ENCODE measurements at places on chromosomes 7 and 10.

DNA sequence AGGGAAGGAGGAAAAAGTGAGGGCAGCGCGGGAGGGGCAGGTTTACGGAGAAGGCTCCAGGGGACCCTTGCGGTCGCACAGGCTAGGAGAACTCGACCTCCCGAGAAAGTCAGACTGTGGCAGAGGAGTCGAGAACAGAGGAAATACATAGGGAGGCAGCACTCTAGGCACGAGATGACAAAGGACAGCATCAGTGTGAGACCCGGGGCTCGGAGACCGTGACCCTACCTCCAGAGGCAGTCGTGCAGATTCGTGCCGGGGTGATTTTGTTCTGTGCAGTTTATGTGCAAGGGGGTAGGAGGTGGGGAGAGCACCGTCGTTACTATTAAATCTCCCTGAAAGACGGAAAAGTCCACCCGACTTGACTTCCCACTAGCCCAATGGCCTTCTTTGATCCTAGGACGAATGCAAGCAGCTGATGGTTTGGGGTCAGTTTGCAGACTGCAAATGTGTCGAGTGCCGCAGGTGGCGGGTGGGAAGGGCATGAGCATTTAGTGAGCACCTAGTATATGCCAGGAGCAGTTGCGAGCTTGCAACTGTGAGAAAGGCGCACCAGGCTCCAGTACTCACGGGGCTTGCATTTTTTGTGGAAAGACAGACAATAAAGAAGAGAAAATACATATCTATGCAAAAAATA is 674 bp upstream of the OSBPL3 start:
- DNase-seq: no peak

DNA sequence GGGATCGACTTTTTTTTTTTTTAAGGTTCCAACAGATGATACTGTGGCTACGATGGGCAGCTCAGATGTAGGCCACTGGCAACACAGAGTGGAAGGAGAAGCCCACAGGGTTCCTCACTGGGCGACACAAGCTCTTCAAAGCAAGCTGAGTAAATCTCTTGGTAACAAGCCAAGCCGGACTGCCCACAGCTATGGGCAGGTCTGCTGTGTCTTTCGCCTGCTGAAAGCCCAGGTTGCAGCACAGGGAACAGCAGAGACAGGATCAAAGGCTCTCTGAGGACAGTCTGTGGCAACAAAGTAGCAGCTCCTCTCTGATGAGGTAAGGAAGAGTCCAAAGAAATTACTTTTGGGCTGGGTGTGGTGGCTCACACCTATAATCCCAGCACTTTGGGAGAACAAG is 83.6 kb downstream of the KCNMA1 start:
- no peak for DNase-seq

DNA sequence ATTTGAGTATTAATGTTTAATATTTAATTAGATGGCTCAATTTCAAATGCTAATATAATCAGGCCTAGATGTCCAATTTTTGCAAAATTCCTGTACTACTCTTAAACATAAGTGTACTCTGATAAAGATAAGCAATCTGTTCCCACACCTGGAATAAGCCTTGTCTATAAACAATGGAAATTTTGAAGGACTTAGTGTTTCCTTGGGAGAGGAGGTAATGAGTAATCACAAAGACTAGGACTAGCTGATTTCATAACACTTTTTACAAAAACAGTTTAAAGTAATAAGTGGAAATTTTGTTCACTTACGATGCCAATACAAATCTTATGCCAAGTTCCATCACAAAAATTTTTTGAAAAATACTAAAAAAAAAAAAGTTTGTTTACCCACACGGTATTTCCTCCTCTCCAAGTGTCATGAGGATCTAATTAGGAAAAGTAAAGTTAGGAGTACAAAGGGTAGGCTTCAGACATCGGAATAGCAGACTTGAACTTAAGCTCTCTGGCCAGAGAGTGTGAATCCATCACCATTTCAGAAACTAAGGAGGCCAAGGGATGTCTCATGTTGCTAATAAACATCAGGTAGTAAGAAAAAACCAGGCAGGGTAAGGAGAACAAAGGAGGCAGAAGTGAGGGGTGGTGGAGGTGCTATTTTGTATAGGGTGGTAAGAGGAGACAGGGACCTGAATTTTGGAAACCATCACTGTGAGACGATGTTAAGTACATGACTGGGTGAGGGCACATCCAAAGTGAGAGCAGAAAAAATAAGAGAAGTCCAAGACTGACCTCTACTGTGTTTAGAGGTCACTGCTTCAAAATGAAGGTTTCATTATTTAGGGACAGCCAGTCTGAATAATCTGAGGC is 61.3 kb downstream of the RAPGEF5 start:
- no peak for DNase-seq

DNA sequence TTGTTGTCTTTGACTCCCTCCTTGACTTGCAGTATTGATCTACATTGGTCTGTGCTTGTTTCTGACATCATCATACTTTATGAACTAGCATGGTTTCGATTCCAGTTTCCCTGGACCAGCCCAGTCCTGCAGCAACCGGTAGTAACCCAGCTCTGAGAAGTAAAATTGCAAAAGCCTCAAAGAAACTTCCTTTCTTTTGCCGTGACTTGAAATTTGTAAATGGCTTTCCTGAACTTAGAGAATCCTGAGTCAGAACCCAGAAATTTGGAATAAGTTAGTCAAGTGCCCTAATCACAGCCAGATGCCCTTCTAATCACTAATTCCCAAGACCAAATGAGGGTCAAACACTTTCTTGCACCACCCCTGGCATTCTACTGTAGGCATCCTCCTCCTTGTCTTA is 15.0 kb downstream of the TAS2R60 start:
- DNase-seq: no peak

DNA sequence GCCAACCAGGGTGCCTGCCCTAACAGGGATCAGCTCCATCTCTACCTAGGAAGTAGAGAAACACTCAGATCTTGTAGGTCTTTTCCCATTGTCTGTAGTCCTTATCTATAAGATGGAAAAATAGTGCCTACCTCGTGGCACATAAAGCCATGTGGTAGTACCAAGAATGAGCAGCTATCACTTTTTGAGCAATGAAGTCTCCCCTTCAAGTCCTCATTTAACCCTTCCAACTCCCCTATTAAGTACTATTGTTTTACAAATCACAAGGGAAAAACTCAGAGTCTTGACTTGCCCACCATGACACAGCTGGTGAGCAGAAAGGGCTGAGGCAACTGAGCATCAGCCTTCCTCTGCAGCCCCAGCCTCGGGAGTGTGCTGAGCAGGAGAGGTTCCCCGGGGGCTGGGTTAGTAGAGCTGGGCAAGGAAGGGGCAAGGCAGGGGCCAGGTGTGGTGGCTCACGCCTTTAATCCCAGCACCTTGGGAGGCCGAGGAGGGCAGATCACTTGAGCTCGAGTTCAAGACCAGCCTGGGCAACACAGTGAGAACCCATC is 3.3 kb downstream of the FRAT2 start:
- no peak for DNase-seq

DNA sequence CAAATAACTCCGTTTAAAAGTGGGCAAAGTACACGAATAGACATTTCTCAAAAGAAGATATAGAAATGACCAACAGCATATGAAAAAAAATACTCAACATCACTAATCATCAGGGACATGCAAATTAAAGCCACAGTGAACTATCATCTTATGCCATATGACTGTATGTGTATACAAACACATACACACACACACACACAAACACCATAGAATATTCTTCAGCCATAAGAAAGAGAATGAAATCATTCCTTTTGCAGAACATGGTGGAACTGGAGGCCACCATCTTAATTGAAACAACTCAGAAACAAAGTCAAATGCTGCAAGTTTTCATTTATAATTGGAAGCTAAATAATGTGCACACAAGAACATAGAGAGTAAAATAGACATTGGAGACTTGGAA is 1019.4 kb downstream of the KCNMA1 start:
- DNase-seq: no peak

DNA sequence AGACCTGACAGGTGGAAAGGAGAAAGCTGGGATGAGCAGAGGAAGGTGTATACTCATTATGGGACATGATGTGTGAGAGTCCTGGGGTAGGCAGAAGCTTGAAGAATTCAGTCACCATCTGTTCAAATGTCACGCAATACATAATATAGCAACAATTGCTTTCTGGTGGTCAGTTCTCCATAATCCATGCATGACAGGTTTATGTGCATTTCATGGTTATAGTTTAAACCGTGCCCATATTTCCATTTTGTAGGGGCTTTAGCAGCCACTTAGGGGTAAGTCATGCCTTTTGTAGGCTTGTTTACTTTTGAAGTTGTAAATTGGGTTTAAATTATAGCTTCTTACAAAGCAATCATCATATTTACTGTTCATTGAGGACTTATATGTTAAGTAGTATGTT is 158.8 kb downstream of the NXPH1 start:
- DNase-seq: no peak

DNA sequence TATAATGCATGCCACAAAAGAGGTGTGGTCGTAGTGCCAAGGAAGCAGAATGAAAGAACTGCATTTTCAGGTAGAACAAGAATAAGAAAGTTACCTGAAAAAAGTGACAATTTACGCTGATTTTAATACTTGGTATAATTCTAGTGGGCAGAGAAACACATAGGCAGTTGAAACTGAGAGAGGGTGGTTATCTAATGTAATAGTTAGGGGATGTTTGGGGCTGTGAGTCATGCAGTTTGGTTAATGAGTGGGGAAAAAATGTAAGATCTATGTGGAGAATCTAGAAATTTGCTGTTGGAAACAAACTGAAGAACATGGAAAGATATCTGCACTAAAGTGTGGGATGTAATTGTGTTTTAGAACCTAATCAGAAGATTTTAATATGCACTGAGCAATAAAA is 33.7 kb downstream of the ZNF37A start:
- no peak for DNase-seq

- no peak for DNase-seq
These were observed 87.3 kb downstream of the ODAD2 start for GRCh38 chr10:27911539-27911938.

- no peak for DNase-seq
These were observed 1.3 kb downstream of the SNCG start for GRCh38 chr10:86959737-86960002.
